ENCODE measurements at places on chromosomes 7 and 10. TPM values are rescaled to one million over a fixed set of nuclear protein-coding genes. Genes with fewer than 3 reads are reported as not detected.

SLC26A5 gene
- not detected for polyA plus RNA-seq

AKR1D1 gene
- polyA plus RNA-seq, result not detected

ADIRF gene
- not detected for polyA plus RNA-seq

CALHM1 gene
- not detected for polyA plus RNA-seq

GRCh38 chr10:75018686-75019307 is 92.7 kb upstream of the SAMD8 start:
- no peak for DNase-seq

DNA sequence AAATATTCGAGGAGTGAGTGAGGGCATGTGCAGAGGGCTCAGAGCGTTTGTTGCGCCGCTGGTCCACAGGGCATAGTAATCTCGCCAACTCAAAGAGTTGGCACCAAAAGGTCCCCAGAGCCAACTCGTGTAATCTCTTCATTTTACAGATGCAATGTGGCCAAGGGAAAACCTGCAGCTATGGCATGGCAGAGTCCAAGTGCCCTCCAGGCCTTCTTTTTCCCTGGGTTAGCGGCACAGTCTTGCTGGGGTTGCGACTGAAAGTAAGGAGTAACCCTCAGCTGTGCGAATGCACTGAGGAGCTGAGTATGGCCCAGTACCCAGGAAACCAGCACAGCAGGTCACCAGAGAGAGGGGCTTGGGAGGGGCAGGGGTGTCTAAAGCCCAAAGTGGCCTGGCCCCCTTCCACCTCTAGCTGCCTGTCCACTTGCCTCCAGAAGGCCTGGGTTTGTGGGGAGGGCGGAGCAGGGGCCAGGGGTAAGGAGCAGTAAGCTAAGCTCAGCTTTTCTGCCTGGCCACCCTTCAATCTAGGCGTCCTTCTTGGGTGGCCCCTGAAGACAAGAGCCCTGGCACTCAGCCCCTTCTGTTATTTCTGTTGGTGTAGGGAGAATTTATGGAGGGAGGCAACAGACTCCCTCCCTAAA is 3.3 kb upstream of the GAD2 start:
- no peak for DNase-seq

DNA sequence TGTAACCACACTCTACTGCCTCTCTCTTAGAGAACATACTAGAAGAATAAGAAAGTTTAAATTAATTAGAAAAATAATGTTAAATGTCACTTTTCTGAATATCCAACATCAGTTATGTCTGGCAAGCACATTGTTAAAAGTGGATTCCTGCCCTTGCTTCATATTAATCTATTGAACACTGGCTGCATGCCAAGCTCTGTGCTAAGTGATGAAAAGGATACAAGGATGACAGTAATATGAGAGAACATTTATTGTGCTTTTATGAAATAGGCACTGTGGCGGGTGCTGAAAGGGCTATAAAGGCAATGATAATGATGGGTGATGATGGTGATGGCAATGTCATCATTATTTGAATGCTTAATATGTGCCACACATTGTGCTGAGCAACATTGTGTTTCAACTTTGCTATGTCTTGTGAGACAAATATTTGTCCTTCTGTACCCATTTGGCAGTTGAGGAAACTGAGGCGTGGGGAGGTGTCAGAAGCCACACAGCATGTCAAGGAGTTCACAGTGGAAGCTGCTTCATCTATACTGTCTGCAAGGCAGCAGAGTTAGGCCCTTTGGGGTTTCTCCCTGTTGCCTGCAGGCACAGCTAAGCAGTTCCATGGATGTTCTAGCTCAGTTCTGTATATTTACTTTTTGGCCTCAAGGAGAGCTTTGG is 64.2 kb upstream of the RAPGEF5 start:
- no peak for DNase-seq

DNA sequence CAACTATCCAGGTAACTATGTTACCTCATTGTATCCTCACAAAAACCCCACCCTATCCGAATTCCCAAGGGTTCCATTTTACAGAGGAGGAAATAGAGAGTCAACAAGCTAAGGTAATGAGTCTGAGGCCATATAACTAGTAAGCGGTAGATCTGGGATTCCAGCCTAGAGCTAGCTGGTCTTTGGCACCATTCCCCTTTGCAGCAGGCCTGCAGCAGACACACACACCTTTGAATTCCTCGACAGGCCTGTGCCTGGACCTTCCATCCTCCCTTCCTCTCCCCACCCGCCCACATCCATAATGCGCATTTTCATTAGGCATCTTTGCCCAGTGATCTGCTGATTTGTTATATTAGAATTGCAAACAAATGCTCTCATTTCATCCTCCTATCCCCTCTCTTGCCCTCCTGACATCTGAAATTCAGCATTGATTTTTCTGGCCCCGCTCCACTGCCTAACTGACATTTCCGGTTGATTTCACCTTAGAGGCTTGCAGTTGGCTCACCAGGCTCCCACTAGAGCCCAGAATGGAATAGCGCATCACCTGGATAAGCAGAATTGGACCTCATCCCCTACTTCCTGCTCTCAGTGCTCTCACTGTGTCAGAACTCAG is 129.5 kb downstream of the PLXNA4 start:
- DNase-seq, result no peak

- DNase-seq, result no peak
These were observed 896.1 kb downstream of the CNTNAP2 start for GRCh38 chr7:147012666-147013065.

MRLN gene
- not detected for polyA plus RNA-seq

- no peak for DNase-seq
These were observed 20.7 kb downstream of the AHCYL2 start for GRCh38 chr7:129245533-129245932.

DNA sequence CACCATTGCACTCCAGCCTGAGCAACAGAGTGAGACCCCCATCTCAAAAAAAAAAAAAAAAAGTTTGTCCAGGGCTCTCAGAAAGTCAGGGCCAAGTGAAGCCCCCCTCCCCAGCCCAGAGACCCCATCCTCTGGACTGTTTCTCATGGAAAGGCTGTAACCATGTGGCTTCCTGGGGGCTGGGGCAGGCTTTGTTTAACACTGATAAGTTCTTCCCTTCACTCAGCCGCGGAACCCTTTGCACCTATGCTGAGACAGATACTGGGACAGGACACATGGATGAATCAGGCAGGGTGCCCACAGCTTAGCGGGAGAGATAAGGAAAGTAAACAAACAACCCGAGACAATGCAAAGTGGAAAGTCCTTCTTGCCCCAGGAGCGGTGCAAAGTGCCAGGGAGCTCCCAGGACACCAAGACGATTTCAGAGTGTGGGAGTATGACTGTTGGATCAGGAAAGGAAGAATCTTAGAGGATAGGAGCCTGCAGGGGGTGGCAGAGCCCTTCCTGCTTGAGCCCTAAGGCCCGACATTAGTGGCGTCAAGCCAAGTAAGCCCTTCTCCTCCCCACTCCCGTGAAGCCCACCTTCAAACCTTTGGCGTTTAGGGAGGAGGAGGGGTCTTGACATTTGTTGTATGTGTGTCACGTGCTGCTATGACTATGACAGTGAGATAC is 11.6 kb downstream of the MLXIPL start:
- peak; percentile 98 for DNase-seq

DNA sequence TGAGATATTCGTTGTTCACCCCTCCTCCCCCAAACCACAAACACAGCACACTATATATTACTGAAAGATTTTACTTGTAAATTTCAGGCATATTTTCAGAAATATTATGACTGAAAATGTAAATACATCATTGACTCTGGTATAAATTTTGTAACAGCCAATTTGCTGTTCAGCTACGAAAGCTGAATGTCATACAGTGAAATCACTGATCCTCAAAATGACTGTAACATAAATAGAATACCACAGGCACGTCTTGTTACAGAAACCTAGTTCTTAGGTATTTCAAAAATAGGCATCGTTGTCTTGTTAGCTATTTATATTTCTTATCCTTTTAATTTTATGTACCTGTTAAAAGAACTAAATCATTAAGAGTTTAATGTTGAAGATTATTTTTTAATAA is 15.1 kb downstream of the TRUB1 start:
- no peak for DNase-seq

DNA sequence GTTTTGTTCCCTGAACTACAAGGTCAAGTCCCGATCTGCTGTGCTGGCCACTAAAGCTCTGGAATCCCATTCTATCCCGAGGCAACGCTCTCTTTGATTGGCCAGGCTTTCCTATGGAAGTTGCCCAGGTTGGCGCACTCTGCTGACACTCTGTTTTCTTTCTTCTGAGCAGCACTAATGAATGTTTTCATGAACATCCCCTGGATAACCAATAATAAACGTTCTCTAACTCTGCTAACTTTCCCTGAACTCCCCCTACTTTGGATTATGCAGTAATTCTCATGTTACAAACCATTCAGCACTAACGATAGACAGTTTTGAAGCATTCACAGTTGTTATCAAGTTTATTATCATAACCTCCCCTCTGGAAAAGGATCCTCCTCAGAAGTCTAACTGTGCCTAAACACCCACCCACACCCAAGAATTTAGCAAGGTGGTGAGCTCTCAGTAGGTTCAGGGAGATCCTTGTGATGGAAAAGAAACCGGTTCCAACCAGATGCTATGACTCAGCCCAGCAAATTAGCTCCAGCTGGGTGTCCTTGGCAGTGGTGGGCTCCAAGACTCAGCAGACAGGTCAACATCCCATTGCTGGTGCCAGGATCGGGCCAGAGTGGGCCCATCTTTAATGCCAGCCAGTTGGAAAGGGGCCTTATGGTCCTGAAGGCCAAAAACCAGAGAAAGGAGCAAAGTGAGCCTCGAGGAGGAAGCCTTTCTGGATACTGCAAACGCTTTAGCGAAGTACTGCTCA is 68.4 kb downstream of the CREB3L2 start:
- DNase-seq, result no peak

DNA sequence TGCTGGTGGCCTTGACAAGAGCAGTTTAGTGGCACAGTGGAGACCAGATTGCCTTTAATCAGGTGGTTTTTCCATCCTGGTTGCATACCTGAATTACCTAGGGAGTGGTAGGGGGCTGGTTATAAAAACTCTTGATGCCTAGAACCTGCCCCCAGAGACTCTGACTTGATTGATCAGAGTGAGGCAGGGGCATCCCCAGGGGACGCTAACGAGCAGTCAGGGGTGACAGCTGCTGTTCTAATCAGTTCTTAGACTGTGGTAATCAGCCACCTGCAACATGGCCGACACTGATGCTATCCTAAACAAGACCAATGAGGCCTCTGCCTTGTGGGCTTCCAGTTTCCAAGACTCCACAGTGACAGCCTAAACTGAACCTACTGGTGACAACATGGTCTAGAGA is 2.0 kb upstream of the OPALIN start:
- no peak for DNase-seq

DNA sequence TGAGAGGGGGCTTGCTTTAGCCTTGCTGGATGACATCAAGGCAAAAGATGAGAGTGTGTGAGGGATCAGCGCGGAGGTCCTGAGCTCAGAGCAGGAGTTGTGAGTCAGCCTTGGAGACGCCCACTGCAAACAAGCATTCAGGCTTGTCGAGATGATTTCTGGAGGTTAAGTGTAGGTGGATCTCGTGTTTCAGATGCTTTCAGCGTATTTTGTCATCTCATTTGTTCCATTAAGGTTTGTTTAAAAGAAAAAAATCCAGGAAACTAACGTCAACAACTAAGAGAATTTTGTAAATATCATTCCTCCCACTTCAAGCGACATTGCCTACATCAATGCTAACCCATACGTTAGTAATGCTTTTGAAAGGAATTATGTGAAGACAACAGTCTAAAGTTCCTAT is 715.4 kb upstream of the NRP1 start:
- peak; percentile 55 for DNase-seq

GRCh38 chr10:86260564-86260963 is 106.0 kb downstream of the GRID1 start:
- DNase-seq, result no peak

DNA sequence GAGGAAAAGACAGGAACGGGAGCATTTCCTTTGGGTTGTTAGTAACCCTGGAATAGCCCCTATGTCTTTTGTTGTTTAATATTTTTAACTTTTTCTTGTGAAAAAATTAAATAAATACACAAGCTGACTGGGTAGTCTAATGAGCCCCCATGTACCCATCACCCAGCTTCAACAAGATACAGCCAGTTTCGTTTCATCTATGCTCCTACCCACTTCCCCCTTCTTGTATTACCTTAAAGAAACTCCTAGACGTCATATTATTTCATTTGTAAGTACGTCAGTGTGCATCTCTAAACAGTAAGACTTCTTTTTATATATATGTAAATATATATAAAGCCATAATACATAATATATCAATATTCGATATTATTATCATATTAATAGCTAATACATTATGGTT is 42.8 kb upstream of the NUB1 start:
- DNase-seq, result no peak

HOXA6 gene
- 2.1 TPM for polyA plus RNA-seq

DNA sequence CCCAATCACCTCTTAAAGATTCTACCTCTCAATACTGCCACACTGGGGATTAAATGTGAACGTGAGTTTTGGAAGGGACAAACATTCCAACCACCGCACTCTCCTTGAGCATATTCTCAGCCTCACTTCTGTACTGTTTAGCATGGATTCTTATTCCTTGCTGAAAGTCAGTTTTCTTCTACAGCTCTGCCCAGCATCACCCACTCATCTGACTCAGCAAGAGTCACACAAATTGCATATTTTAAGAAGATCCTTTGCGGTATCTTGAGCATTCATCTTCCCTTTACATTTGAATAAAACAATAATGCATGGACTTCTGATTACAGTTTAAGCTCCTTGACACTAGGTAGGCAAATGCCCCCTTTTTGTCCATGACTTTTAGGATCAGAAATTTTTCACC is 251.6 kb upstream of the MKLN1 start:
- DNase-seq, result no peak

C10orf53 gene
- not detected for polyA plus RNA-seq

ITPRID1 gene
- not detected for polyA plus RNA-seq

DNA sequence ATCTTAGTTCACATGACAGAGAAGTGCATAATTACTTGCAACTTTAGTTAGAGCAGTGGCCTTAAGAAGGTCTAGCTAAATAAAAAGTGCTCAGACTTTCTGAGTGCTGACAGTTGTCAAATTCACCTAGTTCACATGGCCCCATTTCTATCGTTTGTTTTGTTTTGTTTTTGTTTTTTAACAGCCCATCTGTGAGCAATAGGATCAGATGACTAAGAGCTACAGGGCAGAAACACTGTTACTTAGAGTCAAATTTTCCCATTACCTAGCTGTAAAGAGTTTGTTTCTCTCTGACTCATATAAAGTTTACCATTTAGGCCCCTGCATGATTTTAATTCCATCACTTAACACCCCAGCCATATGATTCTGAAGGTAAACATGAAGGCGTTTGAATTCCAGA is 18.8 kb downstream of the CAV1 start:
- DNase-seq, result no peak

CFAP58 gene
- polyA plus RNA-seq, result 0.25 TPM

CACNA2D1 gene
- polyA plus RNA-seq, result 18.0 TPM

- DNase-seq, result no peak
These were observed 33.8 kb upstream of the FZD8 start for GRCh38 chr10:35675846-35676245.

DNA sequence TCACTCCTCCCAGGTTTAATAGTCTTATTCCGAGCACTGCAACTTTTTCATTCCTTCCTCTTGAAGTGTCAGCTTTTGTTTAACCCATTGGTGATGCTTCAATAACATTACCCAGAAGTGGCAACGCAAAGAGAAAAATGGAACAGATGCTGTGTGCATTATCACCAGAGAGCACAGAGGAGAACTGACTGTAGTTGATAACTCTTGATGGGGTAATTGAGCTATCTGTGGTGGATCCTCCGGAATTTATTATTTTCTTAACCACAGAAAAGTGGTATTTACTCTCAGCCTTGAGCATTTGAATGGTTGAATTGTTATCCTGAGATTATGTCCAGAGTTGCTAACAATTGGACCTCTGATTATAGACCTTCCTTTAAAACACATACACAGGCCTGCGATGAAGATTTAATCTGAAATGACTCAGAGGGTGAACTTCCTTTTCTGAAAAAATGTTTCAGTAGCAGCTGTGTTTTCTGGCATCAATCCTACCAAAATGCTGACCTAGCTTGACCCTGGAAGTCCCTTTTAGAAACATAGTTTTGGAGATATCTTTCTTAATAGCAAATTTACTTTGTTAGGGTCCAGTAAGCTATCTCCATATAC is 1584.4 kb upstream of the LRRTM3 start:
- no peak for DNase-seq
